Fibroblast of lung (primary cell): ENCODE measurements at places on chromosomes 11 and 22. TPM values are rescaled to one million over a fixed set of nuclear protein-coding genes. Genes with fewer than 3 reads are reported as not detected.
A peak's percentile ranks its signal among the peaks of the same experiment; 100 is the strongest.

DNA sequence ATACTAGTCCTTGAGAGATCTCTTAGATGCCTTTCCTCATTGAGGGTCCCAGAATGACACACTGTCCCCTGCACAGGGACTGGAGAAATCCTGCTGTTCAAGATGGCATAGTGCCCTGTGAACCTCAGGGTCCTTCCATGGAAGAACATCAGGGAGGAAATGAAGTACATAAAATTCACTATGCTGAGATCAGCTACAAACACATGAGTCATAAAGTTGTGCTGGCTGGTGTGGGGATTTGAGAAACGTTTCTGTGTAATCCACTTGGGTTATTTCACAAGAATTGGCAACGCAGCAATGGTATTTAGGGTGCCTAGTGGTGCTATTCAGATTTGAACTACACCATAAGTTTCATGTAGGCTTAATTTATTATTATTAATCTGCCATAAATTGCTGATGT is 174.4 kb downstream of the MAML2 start:
- H3K36me3 ChIP-seq: no peaks in the 10 kb centered on the region
- peaks cover 19% of the 10 kb centered on the region for H3K4me1 ChIP-seq
- H3K4me3 ChIP-seq: no peak overlapping the region
- H3K27ac ChIP-seq: peak overlapping the region; percentile 61

DNA sequence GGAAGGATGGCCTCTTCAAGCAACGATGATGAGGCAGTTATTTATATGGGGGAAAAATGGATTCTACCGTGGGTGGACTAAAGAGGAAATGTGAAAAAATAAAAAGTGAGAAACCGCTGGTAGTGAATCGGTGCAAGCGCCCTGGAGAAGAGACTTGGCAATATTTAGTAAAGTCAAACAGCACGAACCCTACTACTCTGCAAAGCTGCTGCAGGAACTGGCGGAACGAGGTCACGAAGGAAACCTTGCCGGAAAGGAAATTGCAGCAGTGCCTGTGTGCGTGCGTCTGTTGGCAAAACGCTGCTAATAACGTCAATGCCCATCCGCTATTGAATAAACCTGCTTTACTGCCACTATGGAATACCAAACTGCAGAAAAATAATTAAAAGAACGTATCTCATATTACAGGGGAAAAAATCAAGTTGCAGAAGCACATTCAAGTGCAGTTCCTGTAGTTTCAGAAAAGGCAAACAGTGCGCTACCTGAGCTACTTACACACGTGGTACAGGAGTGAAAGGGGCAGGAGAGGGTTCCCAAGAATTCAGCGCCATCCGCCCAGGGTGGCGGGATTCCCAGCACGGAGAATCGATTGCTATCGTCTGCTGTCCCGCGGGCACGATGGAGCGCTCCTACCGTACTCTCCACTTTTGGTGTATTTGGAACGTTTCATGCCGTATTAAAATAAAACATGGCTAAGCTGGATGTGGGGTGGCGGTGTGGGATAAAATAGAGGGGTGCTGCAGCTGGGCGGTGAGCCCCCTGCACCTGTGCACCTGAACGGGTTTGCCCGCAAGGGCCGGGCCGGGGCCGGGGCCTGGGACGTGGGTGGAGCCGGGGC is 585 bp upstream of the NADSYN1 start:
- H3K36me3 ChIP-seq: peaks cover 7% of the 10 kb centered on the region
- peak; percentile 33 for DNase-seq
- peak overlapping the region; percentile 17 for H3K27ac ChIP-seq

GRCh38 chr22:24392218-24392931 is 35.0 kb upstream of the ADORA2A start:
- no peak overlapping the region for H3K4me3 ChIP-seq
- H3K4me1 ChIP-seq: peaks cover 8% of the 10 kb centered on the region
- H3K36me3 ChIP-seq: no peaks in the 10 kb centered on the region
- no peak overlapping the region for H3K27ac ChIP-seq
- H3K27me3 ChIP-seq: no peaks in the 10 kb centered on the region
- no peak for DNase-seq

- H3K4me1 ChIP-seq: peaks cover 4% of the 10 kb centered on the region
- H3K36me3 ChIP-seq: no peaks in the 10 kb centered on the region
- no peaks in the 10 kb centered on the region for H3K27me3 ChIP-seq
- no peak overlapping the region for H3K27ac ChIP-seq
Measured at GRCh38 chr11:64841592-64842365, 2.7 kb downstream of the CDC42BPG start.

GRCh38 chr11:132971351-132971750 is 561.0 kb downstream of the OPCML start:
- no peak overlapping the region for H3K4me3 ChIP-seq
- no peaks in the 10 kb centered on the region for H3K36me3 ChIP-seq

- no peak overlapping the region for H3K4me3 ChIP-seq
- no peaks in the 10 kb centered on the region for H3K36me3 ChIP-seq
- H3K27me3 ChIP-seq: no peaks in the 10 kb centered on the region
Measured at GRCh38 chr11:111044751-111045406, 200.6 kb upstream of the POU2AF2 start.

The EIF3F gene
- 291 and 303 TPM in 2 replicates for total RNA-seq
